T-helper 1 cell treated with Interleukin-12 subunit alpha and Interleukin-12 subunit beta and Interleukin-4 antibody, amounts not matched to agents 30 ng/mL and 1 ng/mL, for 36 hours (primary cell): ENCODE measurements at places on chromosomes 6 and 20. TPM values are rescaled to one million over a fixed set of nuclear protein-coding genes. Genes with fewer than 3 reads are reported as not detected.

Gene HEY2
- total RNA-seq: not detected in 2 replicates

Gene SRMS
- not detected in 2 replicates for total RNA-seq

Gene LBP
- total RNA-seq: not detected in 2 replicates

Gene PKHD1
- not detected in 2 replicates for total RNA-seq

Gene FAM83D
- 13.1 and 14.1 TPM in 2 replicates for total RNA-seq

Gene ZNF337
- 19.0 and 19.4 TPM in 2 replicates for total RNA-seq

Gene FNDC1
- not detected in 2 replicates for total RNA-seq

Gene ZNF391
- total RNA-seq: 0.54 and 0.76 TPM in 2 replicates

Gene TP53TG5
- total RNA-seq: not detected in 2 replicates

Gene FHL5
- total RNA-seq: not detected in 2 replicates

Gene HLA-DRB1
- total RNA-seq: 170 and 173 TPM in 2 replicates

Gene NFYA
- total RNA-seq: 33.3 and 34.6 TPM in 2 replicates

Gene ANKRD66
- not detected in 2 replicates for total RNA-seq

Gene GJA1
- total RNA-seq: not detected in 2 replicates

Gene SPINT4
- not detected in 2 replicates for total RNA-seq

Gene EYA4
- not detected in 2 replicates for total RNA-seq

Gene PTPRA
- total RNA-seq: 67.0 and 68.5 TPM in 2 replicates

Gene E2F3
- total RNA-seq: 35.0 and 36.0 TPM in 2 replicates

Gene ZC3H12D
- 43.7 and 44.7 TPM in 2 replicates for total RNA-seq

Gene POLR3F
- 10.4 and 10.7 TPM in 2 replicates for total RNA-seq

Gene CLPSL2
- total RNA-seq: not detected in 2 replicates

Gene RNF144B
- total RNA-seq: 0.32 and 0.59 TPM in 2 replicates

Gene ADGRF5
- total RNA-seq: not detected in 2 replicates

Gene GSTA2
- not detected in 2 replicates for total RNA-seq

Gene EXOC2
- total RNA-seq: 39.6 and 40.8 TPM in 2 replicates

Gene GPR6
- total RNA-seq: not detected in 2 replicates

Gene DSTN
- total RNA-seq: 67.9 and 70.6 TPM in 2 replicates

Gene ZGPAT
- total RNA-seq: 46.5 and 50.4 TPM in 2 replicates

Gene HLA-DPB1
- 93.9 and 99.1 TPM in 2 replicates for total RNA-seq

Gene LY6G6D
- total RNA-seq: not detected in 2 replicates

Gene TRIM10
- total RNA-seq: 0.34 and 0.37 TPM in 2 replicates

Gene OXT
- 0.61 TPM in 1 of 2 replicates, not detected in the other for total RNA-seq

Gene MYLIP
- 20.2 and 21.1 TPM in 2 replicates for total RNA-seq

Gene TNFRSF21
- 0.29 and 0.32 TPM in 2 replicates for total RNA-seq

Gene TPD52L1
- total RNA-seq: not detected in 2 replicates

Gene FAM217A
- not detected in 2 replicates for total RNA-seq

Gene F13A1
- total RNA-seq: not detected in 2 replicates

Gene GABRR1
- not detected in 2 replicates for total RNA-seq

Gene TMEM14C
- total RNA-seq: 55.5 and 56.4 TPM in 2 replicates

Gene HLA-A
- total RNA-seq: 2,396 and 2,407 TPM in 2 replicates

Gene ADAM33
- total RNA-seq: not detected in 2 replicates

Gene LY6G5B
- 27.5 and 29.1 TPM in 2 replicates for total RNA-seq

Gene OPRL1
- 0.61 and 0.64 TPM in 2 replicates for total RNA-seq

Gene DEFB128
- not detected in 2 replicates for total RNA-seq

Gene FAM50B
- total RNA-seq: 9.5 and 10.2 TPM in 2 replicates

Gene MDFI
- not detected in 2 replicates for total RNA-seq
